ENCODE measurements at places on chromosomes 5 and 9.

GRCh38 chr5:137375741-137376526 is 123.2 kb downstream of the SPOCK1 start:
- no peak for DNase-seq

- no peak for DNase-seq
These were observed 9.5 kb downstream of the CYFIP2 start for GRCh38 chr5:157275403-157275802.

GRCh38 chr5:141686648-141687416 is 4.8 kb upstream of the ARAP3 start:
- DNase-seq: no peak

GRCh38 chr5:43484106-43484849 is 613 bp upstream of the TMEM267 start:
- peak; percentile 35 for DNase-seq

- DNase-seq: no peak
These were observed 1.4 kb upstream of the COL27A1 start for GRCh38 chr9:114153761-114154599.

All from NCI-H1417 treated with DMSO at 0.1 percent for 48 hours (cell line).